ENCODE measurements at places on chromosomes 2 and 18.

GRCh38 chr2:145094370-145094769, 574.5 kb upstream of the ZEB2 start:
- DNase-seq, result no peak

GRCh38 chr2:138293549-138293948, 208.0 kb upstream of the SPOPL start:
- no peak for DNase-seq

GRCh38 chr2:120547662-120548061, 188.0 kb upstream of the GLI2 start:
- DNase-seq, result no peak

DNA sequence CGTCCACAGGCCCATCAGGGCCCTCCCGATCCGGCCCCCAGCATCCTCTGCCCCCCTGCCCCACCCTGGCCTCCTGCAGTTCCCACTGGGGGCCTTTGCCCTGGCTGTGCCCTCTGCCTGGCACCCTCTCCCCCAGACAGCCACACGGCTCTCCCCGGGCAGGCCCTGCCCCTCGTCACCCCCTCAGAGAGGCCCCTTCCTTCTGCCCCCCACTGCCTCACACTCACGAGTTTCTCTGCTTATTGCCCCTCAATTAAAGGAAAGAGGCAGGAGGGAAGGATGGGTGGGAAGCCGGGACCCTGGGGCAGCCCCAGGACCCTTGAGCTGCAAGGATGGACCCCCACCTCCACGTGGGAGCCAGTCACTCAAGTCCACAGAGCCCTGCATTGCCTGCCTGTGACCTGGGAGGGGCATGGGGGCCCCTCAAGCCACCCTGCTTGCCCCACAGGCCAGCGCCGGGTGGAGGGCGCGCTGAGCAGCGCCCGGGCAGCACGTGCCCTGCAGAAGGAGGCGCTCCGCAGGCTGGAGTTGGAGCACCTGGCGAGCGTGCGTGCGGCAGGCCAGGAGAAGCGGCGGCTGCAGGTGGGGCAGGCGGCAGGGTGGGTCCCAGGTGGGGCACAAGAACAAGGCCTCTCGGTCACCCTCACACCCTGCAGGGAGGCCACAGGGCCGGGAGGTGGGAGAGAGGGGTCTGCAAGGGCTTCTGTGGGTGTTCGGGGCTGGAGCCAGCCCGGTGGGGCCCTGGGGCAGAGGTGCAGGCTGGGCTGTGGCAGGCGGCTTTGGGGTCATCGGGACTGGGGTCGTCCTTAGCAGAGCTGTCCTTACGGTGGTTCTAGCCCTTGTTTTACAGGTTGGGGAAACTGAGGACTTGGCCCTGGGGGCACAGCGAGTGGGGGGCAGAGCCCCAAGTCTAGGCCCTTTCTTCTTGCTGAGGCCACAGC, 30.5 kb upstream of the SNED1 start:
- no peak for DNase-seq

- no peak for DNase-seq
Observed at GRCh38 chr2:45607701-45608100, 3.4 kb downstream of the SRBD1 start.

GRCh38 chr2:134080386-134081089, 173.3 kb upstream of the MGAT5 start:
- no peak for DNase-seq

DNA sequence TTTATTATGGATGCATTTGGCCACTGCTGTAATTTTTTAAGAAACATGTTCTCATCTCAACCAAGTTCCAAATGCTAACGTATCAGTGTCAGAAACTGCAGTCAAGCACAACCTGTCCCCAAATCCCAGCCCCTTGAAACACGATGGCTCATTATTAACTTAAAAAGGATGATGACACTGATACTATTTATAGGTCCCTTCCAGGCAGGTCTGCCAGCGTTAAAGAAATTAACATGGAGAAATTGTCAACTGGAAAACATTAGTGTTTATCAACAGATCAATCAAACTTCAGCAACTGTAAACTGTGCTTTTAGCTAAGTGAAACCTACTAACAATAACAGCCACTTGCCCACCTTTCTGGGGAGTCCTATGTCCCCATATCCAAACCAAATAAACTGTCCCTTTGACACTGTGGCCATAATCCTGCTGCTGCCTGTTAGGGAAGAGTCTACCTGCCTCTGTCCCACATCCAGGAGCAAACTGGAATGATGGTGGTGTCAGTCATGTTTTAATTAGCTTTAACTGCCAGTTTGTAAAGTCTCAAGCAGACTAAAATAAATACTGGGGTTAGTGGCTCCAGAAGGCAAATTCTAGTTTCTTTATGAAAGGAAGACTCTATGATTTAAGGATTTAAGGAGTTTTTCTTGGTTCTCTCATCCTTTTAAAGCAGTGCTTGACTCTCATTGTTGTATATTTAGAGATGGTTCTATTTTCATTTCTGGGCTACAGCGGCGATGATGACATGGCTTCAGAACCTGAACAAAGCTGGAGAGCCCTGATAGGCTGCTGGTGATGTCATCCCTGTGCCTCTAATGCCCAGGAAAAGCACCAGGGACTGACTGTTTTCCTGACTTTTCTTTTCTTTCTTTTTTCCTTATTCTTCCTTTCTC, 583.6 kb upstream of the PIK3C3 start:
- DNase-seq, result no peak

- no peak for DNase-seq
Observed at GRCh38 chr18:46920067-46920466, 2.7 kb downstream of the KATNAL2 start.

- no peak for DNase-seq
Observed at GRCh38 chr2:234917211-234917975, 34.4 kb upstream of the SH3BP4 start.

DNA sequence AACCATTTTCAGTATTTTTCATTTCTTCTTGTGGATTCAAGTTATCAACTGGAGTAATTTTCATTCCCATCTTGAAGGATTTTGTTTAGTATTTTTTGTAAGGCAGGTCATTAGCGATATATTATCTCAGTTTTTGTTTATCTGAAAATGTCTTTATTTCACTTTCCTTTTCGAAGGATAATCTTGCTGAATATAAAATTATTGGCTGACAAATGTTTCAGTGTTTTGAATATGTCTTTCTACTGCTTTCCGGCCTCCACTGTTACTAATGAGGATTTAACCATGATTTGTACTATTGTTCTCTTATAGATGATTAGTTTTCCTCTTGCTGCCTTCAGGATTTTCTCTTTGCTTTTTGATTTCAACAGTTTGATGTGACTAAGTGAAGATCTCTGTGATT, 58.3 kb upstream of the ZNF396 start:
- no peak for DNase-seq

GRCh38 chr2:42163444-42164045, 5.6 kb upstream of the EML4 start:
- no peak for DNase-seq

GRCh38 chr2:233384811-233385488, 30.7 kb downstream of the DGKD start:
- DNase-seq, result no peak

DNA sequence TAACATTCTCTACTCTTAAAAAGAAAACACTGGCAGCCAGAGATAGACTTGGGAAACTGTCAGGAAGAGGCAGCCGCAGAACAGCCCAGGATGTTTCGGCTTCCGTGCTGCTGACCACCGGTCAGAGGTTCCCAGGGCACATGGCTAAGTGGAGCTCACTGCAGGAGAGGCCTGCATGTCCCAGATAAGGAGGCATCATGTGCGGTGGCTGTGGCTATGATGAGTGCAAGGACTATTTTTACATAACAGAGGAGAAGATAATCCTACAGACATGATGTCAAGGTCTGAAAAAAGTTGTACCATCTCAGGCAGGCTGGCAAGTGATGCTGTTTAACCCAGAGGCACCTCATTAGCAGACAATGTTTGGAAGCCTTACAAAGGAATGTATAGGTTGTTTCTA, 252.3 kb downstream of the CYRIA start:
- DNase-seq, result no peak

DNA sequence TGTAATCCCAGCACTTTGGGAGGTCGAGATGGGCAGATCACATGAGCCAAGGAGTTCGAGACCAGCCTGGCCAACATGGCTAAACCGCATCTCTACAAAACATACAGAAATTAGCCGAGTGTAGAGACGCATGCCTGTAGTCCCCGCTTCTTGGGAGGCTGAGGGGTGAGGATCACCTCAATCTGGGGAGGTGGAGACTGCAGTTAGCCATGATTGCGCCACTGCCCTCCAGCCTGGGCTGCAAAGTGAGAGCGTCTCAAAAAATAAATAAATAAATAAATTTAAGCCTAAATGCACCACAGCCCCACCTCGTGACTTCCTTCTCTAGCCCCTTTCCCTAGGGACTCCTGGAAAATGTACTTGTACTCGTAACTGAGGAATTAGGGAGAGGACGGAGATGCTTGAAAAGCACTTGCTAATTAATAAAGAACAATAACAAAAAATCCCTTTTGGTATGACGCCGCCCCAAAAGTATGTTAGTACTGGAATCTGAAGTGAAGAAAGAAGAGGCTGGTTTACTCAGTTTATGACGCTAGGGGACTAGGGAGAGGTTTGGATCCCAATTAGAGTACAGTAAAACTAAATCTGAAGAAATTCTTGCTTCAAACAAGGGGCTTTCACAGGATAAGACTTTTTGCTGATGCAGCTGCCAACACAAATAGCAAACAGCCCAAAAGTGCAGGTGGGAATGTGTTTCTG, 887 bp upstream of the ZNF396 start:
- no peak for DNase-seq

GRCh38 chr2:144320491-144320890, 199.4 kb downstream of the ZEB2 start:
- peak; percentile 70 for DNase-seq

DNA sequence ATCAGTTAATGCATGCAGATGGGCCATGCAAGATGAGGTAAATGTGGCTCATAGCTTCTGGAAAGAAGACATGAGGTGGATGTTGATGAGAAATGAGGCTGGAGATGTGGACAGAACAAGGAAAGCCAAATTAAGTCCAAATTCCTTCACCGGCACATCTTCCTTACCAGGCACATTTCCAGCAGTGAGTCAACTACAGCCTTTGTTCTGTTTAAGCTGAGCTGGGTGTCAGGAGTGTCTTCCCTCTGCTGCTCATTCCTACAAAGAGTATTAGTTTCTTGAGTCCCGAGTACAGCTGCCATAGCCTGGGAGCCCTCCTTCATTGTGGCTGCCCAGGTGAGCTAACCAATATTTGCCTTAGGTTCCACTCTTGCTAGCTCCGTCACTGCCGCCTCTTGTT, 945.0 kb downstream of the SLC4A3 start:
- DNase-seq, result no peak

DNA sequence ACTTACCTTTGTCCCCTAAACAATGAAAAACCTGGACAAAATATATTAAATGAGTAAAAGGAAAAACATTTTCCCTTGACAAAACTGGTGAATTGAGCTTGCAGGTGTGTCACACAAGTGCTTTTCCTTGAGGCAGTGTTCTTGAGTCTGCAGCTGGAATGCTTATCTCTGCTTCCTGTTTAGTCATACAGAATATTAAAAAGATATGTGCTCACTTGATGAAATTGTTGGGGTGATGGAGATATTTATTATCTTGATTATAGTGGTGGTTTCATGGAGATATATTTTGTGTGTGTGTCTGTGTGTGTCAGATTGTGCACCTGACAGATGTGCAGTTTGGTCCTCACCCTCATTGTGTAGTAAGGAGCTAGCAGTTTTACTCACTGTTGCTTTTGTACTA, 3.3 kb downstream of the TAF1B start:
- no peak for DNase-seq

GRCh38 chr2:200244111-200244510, 62.4 kb upstream of the SPATS2L start:
- DNase-seq, result no peak

DNA sequence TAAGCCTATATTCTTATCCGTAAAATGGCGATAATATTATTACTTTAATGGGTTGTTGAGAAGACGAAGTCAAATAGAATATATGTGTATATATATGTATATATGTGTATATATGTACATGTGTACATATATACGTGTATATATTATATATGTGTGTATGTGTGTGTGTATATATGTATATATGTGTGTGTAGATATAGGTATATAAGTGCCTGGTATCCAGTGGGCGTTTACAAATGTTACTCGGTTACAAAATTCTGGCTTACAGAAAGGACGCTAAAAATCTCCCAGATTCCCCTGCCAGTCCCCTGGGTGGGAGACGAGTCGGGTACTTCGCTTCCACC, 295 bp upstream of the MTX2 start:
- no peak for DNase-seq

GRCh38 chr2:98502556-98503335, 58.1 kb downstream of the INPP4A start:
- DNase-seq, result no peak

Measured in activated CD8-positive, alpha-beta memory T cell treated with anti-CD3 and anti-CD28 coated beads for 4 hours (primary cell).